CD4-positive, alpha-beta T cell treated with Interleukin-10 for 1 hour (primary cell): ENCODE measurements at places on chromosomes 7 and 10.

GRCh38 chr7:13159003-13159402, 471.6 kb downstream of the ARL4A start:
- no peak for DNase-seq

GRCh38 chr7:73503229-73503628, 18.9 kb downstream of the BAZ1B start:
- no peak for DNase-seq

DNA sequence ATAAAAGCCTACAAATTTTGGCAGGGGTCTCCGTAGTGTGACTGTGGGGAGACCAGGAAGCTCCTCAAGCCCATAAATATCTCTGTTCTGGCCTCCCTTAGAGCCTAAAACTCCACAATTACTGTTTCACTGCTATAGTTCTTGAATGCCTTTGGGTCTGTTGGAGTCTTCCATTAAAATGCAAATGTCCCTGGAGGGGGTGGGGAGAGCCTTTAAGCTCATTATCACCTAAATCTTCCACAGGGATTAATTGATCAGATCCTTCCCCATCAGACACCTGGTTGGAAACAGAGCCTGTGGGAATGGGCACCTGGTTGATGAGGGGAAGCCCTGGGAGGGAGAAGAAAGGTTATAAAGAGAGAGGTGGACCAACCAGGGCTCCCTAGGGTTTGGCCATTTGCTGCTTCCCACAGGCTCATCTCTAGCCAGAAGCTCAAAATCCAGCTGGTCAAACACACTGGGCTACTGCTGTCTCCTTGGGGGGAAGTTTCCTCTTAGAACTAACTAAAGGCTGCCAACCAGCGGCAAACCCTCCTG, 718.2 kb downstream of the LRMDA start:
- no peak for DNase-seq

- DNase-seq = no peak
Observed at GRCh38 chr7:141301544-141301943, 227.7 kb downstream of the TMEM178B start.

GRCh38 chr10:28250782-28251181, 52.1 kb downstream of the MPP7 start:
- DNase-seq = peak; percentile 48

GRCh38 chr7:51069411-51070083, 247.1 kb downstream of the COBL start:
- no peak for DNase-seq

DNA sequence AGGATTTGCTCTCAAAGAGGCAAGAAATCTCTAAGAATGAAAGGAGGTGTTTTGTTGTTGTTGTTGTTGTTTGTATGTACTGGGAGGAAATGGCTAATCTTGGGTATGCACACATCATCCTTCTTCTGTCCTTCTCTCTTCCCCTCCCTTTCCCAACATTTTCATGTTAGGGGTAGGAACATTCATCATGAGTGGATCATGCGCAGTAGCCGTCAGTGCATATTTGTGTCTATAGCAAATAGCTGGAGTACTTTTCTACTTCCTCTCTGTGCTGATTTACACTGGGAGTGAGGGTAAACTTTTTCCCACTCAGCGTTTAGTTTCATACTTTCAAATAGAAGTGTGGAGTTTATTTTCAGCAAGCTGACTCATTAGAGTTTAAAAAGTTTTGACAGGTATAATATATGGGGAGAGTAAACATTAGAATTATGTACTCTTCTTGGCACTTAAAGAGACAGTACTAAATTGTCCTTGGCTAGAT, 80.5 kb upstream of the PRKG1 start:
- no peak for DNase-seq

DNA sequence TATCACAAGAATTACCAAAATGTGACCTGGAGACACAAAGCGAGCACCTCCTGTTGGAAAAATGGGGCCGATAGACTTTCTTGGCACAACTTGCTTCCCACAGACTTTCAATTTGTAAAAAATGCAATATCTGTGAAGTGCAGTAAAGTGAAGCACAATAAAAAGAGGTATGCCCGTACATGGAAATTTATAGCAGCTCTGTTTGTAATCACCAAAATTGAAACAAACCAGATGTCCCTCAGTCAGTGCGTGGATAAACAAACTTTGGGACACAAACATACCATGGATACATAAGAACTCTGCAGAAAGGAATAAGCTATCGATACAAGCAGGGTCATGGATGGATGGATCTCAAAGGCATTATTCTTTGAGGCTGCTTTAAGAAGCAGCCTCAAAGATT, 33.6 kb downstream of the ARID5B start:
- no peak for DNase-seq

DNA sequence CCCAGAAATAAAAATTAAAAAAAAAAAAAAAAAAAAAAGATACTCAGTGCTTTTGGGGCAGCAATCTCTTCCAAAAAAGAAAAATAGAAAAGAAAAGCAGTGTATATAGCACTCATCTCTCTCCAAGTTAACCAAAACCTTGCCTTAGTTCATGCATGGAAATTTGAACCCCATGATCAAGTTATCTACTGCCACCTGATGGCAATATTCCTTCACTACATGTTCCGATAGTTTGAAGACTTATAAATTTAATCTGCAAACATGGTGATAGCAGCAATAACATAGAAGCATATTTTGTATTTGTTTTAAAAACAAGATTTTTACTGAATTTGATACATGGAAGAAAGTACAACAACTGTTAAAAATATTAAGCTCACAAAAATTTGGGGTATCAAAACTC, 48.6 kb upstream of the SLIT1 start:
- peak; percentile 23 for DNase-seq

DNA sequence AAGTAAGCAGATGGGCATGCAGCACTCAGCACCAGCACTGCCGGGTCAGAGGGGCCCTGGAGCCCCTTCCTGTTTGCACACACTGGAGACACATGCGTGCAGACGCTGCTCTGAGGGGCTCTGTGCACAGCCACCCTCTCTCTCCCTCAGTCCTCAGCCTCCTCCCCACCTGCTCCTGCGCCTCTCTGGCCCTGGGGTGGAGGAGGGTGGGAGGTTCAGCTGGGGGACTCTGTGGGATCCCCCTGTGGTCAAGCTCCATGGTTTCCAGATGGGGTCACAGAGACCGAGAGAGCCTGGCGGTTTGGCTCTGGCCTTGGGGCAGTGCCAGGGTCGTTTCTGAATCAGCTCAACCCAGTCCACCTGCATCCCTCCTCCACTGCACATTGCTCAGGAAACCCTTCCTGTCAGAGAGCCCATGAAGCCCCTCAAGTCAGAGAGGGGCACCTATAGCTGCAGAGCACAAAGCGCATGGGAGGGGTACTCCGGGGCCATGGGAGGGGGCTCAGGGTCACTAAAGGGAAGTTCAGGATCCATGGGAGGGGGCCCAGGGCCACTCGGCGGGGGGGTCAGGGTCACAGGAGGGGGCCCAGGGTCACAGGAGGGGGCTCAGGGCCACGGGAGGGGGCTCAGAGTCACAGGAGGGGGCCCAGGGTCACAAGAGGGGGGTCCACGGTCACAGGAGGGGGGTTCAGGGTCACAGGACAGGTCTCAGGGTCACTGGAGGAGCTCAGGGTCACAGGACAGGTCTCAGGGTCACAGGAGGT, 161.7 kb downstream of the ADARB2 start:
- no peak for DNase-seq

DNA sequence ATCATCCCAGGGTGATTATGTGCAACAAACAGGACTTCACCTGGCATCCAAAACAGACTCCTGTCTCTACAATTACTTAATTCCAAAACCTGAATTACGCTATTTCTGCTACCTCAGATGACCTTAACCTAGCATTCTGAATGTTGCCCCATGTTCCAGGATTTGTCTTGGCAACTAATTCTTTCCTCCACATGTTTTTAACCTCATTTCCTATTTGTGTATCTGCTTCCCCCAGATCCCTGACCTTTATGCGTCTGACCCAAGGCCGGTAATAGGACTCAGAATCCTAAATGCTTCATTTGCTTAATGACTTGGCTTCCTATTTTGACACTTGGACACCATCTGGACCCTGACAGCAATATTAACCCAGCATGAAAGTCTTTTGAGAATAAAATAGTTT, 8.7 kb upstream of the ING3 start:
- DNase-seq = no peak

- no peak for DNase-seq
Observed at GRCh38 chr7:105402221-105403095, 13.7 kb upstream of the SRPK2 start.

DNA sequence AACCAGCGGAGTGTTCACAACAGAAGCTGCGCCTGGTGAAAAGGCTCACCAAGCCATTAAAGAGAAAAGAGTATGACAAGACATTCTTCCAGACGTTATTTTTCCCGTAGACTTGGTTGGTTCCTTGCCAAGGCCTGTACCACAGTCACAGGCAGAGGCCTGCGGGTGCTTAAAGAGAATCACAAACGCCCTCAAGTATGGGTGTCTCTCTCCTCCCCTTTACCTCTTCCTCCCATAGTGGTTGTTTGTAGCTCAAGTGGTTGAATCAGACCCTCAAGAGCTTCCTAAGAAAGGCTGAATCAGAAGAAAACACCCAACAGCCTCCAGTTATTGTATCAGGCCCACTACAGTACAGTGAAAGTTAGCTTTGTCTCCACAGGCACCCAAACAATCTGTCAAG, 169.0 kb downstream of the CREB5 start:
- DNase-seq = no peak

DNA sequence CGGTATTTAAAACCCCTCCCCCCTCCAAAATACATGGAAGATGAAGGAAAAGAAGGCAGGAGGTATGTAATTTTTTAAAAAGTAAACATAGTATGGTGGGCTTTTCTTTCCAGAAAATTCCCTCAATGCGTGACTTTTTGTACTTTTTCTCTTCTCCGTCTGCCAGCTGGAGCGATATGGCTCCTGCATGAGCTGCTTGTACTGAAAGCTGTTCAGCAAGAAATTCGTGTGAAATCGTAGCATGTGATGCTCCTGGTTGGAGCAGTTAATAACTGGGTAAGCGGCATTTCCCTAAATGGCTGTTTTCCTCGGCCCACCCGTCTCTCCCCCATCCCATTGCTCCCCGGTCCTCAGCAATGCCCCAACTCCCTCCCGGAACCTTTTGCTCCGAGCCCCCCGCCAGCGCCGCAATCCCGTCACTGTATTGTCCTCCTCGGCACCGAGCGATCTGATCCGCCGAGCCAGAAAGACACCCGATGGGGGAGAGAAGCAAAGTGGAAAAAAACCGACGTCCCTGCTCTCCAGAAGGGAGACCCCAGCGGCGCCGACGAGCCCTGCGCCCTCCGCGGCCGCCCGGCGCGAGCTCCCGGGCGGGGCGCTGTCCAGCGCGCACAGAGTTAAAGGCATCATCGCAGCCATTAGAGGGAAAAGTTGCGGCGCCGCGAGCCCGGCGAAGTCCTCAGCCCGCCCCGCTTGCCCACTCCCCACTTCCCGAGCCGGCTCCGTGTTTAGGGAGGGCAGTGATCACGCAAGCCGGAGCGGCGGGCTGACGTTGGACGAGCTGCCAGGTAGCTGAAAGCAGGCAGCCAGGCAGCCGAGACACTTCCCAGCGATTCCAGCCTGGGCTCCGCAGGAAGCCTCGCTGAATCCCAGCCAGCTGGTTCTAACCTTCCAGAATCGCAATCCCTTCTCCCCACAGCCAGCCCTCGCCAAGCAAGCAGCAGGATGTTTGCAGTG, at the start of gene VSTM2A:
TSS of gene VSTM2A (plus strand) at position 707 of the 957 bp plus-strand sequence. CDS start 356 bp downstream, outside the sequence.
- no peak for DNase-seq

GRCh38 chr7:112172870-112173567, 33.2 kb downstream of the DOCK4 start:
- no peak for DNase-seq

DNA sequence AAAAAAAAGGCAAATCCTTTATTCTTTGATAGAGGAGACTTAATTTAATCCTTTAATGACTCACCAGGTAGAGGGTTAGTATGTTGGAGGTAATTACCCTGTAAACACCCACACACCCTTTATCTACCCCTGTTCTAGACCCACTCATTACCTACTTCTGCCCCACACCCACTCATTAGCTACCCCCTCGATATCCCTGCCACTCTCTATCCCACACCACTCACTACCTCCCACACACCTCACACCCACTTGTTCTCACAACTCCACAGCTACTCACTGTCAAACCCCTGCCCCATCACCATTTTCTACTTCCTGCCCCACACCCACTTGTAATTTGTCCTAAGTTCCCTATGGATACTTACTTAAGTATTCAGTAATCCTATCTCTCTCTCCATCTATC, 49.7 kb downstream of the SEC61G start:
- no peak for DNase-seq

DNA sequence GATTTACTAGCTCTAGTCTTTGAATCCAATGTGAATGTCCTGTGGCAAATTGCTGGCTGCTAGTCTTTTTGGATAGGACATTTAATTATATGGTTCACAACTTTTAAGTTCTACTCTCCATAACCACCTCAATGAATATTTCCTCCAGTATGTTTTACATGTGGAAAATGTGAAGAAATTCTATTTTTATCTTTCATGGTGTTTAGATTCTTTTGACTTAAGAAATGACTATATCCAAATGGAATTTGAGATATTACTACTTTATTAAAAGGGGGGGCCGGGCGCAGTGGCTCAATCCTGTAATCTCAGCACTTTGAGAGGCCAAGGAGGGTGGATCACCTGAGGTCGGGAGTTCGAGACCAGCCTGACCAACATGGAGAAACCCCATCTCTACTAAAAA, 202.0 kb downstream of the ARL4A start:
- DNase-seq = no peak

GRCh38 chr7:159009951-159010350, 134.7 kb downstream of the VIPR2 start:
- no peak for DNase-seq

GRCh38 chr7:95619921-95620320, 23.6 kb upstream of the PDK4 start:
- no peak for DNase-seq

GRCh38 chr7:81128011-81128410, 209.2 kb upstream of the SEMA3C start:
- no peak for DNase-seq

GRCh38 chr7:157139810-157140510, 1.2 kb downstream of the UBE3C start:
- peak; percentile 37 for DNase-seq

GRCh38 chr10:3000048-3000447, 67.3 kb upstream of the PFKP start:
- no peak for DNase-seq

GRCh38 chr7:93414574-93414973, 159.9 kb downstream of the CALCR start:
- DNase-seq = no peak

GRCh38 chr7:150356265-150356897, 12.2 kb upstream of the REPIN1 start:
- peak; percentile 60 for DNase-seq

- DNase-seq = no peak
Observed at GRCh38 chr7:124764051-124764846, 1.3 kb downstream of the GPR37 start.

DNA sequence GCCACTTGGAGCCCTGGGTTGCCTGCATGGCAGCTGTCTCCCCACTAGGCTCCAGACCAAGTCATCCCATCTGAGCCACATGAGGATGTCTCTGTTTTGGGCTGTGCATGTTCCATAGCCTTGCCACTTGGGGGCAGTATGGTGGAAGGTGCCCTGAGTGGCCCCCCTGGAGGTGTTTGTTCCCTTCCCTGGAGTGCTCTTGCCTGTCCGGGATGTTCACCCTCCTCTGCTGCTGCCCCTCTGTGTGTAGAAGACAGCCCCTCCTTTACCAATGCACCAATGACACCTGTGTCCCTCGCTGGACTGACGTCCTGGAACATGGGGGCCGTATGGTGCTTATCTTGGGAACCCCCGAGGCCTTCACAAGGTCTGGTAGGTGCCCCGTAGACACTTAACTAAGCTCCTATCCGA, 100.2 kb downstream of the ACTR3B start:
- no peak for DNase-seq

- DNase-seq = no peak
Observed at GRCh38 chr7:97275475-97275874, 158.0 kb downstream of the SDHAF3 start.

GRCh38 chr7:55004579-55004978, 14.2 kb upstream of the EGFR start:
- DNase-seq = no peak
